Activated naive CD4-positive, alpha-beta T cell (primary cell): ENCODE measurements at places on chromosomes 12 and 14.

- DNase-seq, result no peak
Measured at GRCh38 chr14:42140831-42141279, 534.2 kb downstream of the LRFN5 start.

DNA sequence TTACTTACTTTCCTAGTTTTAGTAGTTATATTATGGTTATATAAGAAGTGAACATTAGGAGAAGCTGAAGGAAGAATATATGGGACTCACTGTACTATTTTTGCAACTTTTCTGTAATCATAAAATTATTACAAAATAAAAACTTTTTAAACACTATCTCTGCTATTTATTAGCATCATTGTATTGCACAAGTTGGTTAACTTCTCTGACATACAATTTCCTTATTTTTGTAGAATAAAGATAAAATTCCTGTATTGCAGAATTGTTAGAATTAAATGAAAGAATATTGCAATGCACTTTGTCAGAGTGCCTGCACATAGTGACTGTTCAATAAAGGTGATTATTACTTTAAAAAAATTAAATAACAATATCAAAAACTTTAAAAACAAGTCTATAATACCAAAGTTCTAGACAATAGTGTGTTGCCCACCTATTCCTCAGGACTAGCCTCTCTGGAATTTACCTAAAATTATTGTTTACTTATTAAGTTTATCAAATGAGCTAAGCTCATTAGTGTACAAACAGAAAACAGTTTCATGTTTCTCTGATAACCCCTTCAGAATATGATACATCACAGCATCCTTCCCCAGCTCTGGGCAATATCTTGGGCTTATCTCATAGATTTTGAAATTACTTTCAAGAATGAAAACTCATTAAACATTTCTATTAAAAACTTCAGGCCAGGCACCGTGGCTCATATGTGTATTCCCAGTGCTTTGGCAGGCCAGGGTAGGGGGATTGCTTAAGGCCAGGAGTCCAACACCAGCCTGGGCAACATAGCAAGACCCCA, 77.4 kb upstream of the TMPO start:
- DNase-seq, result no peak

DNA sequence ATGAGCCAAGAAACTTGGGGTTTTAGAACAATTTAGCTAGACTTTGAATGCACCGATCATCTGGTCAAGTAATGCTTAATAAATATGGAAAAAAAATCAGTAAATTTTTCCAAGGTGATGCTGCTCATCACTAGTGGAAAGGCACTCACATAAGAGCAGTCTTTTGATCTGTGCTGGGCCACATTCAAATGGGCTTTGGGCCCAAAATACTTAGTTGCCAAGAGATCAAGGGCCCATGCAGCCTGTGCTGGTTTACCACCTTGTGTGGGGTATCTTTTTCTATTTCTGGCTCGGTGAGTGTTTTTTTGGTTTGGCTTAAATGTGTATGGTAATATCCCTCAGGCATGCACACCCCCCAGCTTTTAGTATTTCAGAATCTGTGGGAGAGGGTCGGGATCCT, 943.2 kb downstream of the TMTC2 start:
- no peak for DNase-seq

- DNase-seq, result no peak
Measured at GRCh38 chr14:59154373-59154772, 34.1 kb upstream of the DAAM1 start.

- DNase-seq, result no peak
Measured at GRCh38 chr12:82437744-82438143, 79.4 kb downstream of the METTL25 start.

GRCh38 chr14:65496178-65496993, 83.9 kb downstream of the FUT8 start:
- DNase-seq, result no peak

DNA sequence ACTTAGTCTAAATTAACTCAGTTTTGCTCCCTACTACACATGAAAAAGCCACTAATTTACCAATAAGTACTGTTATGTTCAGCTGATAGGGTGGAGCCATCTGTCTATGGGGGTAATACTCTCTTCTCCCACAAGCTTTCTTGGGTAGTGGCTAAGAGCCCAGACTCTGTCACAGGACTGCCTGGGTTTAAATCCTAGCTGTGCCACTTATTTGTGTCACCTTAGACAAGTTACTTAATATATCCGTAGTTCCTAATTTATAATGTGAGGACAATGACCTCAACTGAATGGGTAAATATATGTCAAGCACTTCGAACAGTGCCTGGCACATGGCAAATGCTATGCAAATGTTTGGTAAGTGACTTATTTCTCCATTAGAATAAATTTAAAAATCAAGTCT, 185.6 kb downstream of the DACT1 start:
- DNase-seq, result no peak

- no peak for DNase-seq
Measured at GRCh38 chr14:63551332-63551731, 8.2 kb upstream of the PPP2R5E start.

GRCh38 chr12:78931466-78931990, 67.0 kb downstream of the SYT1 start:
- no peak for DNase-seq

GRCh38 chr14:104422837-104423681, 156.5 kb upstream of the C14orf180 start:
- DNase-seq, result no peak

- DNase-seq, result no peak
Measured at GRCh38 chr12:102426599-102427542, 53.5 kb downstream of the IGF1 start.

GRCh38 chr14:103313704-103314103, 20.3 kb upstream of the EIF5 start:
- no peak for DNase-seq

GRCh38 chr12:54304187-54304810, 3.5 kb upstream of the NFE2 start:
- no peak for DNase-seq
